Stromal cell of bone marrow (primary cell): ENCODE measurements at places on chromosomes 16 and 17.

GRCh38 chr16:83402160-83402814 is 405.5 kb upstream of the HSBP1 start:
- DNase-seq: no peak

DNA sequence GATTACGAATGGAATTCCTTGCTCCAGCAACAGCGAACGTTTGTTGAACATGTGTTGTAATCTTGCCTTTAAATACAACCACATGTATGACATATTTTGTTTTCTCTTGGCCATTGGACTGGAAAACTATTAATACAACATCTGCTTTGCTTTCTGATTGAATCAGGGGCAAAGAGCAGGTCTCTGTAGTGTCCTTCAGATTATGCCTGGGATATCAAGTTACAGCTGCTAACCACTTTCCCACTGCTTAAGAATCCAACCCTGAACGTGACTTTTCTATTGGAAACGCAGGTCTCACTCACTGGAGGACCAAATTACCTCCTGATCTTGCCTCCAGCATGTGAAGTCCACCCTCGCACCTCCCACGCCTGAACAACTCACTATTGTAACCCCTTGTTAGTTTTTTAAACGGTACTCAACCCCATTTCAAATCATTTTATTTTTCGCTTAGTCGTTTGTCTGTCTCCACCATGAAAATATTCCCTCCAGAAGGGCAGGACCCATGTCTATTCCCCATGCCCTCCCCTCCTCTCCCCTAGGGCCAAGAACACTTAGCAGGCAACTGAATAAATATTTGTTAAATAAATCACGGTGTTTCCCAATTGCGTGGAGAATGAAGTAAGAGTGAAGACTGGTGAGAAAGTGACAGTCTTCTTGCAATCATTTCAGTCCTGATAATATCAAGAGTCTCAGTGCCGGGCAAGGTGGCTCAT is 57.4 kb upstream of the MRTFB start:
- peak; percentile 90 for DNase-seq

GRCh38 chr17:58373003-58373402 is 21.0 kb upstream of the SUPT4H1 start:
- DNase-seq: no peak

- DNase-seq: no peak
Observed at GRCh38 chr17:64741038-64741641, 79.0 kb upstream of the SMURF2 start.

GRCh38 chr16:76947749-76948148 is 243.2 kb upstream of the MON1B start:
- no peak for DNase-seq

DNA sequence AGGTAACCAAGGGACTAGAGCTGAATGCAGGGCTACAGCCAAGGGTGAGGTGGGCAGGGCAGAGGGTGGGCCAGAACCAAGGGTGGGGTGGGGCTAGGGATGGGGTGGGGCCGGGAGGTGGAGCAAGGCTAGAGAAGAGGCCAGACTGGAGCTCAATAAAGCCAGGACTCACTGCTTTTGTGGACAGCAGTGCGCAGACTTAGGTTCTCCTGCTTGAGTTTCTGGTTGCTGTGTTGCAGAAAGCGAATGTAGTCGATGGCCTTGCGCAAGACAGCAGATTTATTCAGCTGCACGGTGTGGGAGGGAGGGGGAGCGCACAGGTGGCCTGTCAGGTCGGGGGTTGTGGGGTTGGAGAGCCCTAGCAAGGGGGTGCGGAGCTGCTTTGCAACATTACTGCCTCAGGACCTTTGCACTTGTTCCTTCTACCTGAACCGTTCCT is 18.7 kb downstream of the SREBF1 start:
- no peak for DNase-seq

- DNase-seq: no peak
Observed at GRCh38 chr16:8943001-8943763, 20.5 kb downstream of the USP7 start.

DNA sequence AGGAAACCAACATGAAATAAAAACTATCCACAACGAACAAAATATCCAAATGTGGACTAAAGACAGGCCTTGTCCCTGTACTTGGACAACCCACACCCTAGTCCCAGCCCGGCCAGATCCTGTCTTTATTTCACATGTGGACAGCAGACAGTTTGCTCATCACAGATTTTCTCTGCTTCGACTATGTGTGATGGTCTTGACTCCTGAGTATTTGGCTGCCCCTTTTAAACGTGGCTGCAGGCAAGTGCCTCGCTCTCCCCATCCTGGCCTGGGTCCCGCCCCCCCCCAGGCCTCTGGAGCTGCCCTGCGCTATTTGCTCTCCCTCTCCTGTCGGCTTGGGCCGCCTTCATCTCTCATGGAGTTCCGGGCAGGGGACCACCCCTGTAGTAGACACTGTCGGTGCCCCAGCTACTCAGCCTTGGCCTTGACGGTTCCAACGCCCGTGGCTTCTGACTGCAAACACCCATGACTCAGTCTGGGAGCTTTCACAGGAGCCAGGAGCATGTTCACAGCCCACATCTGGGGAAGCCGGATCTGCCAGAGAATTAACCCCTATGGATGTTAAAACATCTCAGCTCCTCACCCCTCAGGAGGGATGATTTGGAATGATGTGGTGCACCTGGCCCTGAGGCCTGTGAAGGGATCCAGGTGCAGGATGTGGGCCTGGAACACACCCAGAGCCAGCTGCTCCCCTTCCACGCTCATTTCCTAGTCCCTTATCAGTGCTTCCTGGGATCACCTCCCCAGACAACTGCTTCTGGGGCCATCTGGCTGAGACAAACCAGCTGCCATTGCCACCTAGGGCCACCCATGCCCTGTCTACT is 229.7 kb upstream of the RPL38 start:
- no peak for DNase-seq
